D341Med (cell line): ENCODE measurements at places on chromosomes 3 and 15.

DNA sequence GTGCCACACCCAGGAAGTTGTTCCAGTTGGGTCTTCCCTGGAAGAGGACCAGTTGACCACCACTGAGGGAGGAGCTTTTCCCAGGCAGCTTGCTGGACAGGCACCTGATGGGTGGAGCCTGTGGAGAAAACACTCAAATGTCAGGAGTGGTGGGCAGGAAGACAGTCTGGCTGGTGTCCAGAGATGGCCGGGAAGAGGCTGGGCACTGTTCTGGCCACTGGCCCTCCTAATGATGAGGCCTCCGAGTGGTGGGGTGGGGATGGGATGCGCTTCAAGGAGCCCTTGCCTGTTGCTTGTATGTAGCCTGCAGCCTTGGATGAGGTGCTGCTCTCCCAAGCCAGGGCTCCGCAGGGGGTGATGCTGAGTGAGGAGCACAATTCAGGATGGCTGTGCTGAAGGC is 12.3 kb downstream of the PLEKHO2 start:
- DNase-seq: no peak

GRCh38 chr3:17110660-17111396 is 226.1 kb downstream of the PLCL2 start:
- DNase-seq: no peak

DNA sequence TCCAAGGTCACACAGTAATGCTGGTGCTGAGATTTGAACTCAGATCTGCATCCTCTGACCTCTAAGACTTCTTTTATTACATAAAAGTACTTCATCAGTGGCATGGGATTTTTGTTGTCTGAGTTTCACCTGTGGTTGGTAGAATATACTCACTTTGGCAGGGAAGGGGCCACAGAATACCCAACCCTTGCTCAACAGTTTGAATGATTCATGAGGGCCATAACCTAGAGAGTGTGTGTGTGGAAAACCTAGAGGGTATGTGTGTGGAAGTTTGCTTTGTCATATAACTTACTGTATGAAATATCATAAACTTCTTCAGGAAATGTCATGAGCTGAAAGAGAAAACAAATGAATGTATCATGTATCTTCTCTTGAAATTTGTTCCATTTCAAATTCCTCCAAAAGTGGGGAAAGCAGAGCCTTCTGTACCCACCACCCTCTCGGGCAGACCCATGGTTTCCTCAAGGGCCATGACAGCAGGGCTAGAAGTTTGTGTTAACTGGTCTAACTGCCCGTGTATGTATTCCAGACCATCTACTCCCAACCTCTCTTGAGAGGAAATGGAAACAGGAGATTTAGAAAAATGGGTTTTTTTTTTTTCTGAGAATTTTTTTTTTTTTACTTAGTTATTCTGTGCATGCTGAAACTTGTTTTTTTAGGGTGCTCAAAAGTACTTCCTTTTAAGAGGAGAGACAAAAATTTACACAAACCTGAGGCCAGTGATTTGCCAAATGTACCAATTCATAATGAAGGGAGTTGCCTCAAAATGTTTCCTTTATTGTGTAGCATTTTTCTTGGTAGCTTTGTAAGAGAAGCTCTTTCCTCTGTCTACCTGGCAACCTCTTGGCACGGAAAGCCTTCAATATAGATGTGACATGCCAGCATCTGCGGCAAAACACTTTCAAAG is 127.0 kb downstream of the TPRG1 start:
- DNase-seq: no peak

DNA sequence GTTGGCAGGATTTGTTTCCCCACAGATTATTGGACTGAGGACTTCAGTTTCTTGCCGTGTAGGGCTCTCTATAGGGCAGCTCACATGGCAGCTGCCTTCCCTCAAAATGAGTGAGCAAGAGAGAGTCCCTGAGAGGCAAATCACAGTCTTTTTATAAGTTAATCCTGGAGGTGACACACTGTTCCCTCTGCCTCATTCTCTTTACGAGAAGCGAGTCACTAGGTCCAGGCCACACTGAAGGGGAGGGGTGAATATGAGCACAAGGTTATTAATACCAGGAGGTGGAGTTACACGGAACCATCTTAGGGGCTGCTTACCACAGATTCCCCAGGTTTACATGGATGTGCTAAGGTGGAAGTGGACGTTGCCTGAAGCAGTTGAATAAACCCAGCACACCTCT is 77.0 kb downstream of the LPP start:
- DNase-seq: no peak
